ENCODE measurements at places on chromosomes 12 and 14.
A peak's percentile ranks its signal among the peaks of the same experiment; 100 is the strongest.

GRCh38 chr12:57744777-57745484, at the start of gene TSPAN31:
Gene TSPAN31 (plus strand): TSS chr12:57745039. CDS start chr12:57745155, 116 bp downstream.
- peak within 1 kb of the TSS; percentile 64 for H3K4me3 ChIP-seq
- peak; percentile 100 for DNase-seq
- peak within 1 kb of the TSS; percentile 89 for H3K27ac ChIP-seq
- H3K4me1 ChIP-seq, result peaks cover 19% of the 10 kb centered on the region
- H3K36me3 ChIP-seq, result peaks cover 44% of the 10 kb centered on the region
- peaks cover 34% of the 10 kb centered on the region for H3K27me3 ChIP-seq

- H3K36me3 ChIP-seq, result no peaks in the 10 kb centered on the region
- DNase-seq, result no peak
- peaks cover 15% of the 10 kb centered on the region for H3K4me1 ChIP-seq
- no peak overlapping the region for H3K4me3 ChIP-seq
- no peak overlapping the region for H3K27ac ChIP-seq
- H3K27me3 ChIP-seq, result no peaks in the 10 kb centered on the region
These were observed 294.4 kb downstream of the AKAP6 start for GRCh38 chr14:32623300-32624093.

- H3K4me3 ChIP-seq, result no peak overlapping the region
- H3K4me1 ChIP-seq, result peaks cover 16% of the 10 kb centered on the region
- no peaks in the 10 kb centered on the region for H3K36me3 ChIP-seq
These were observed 3.5 kb downstream of the AICDA start for GRCh38 chr12:8609061-8609570.

DNA sequence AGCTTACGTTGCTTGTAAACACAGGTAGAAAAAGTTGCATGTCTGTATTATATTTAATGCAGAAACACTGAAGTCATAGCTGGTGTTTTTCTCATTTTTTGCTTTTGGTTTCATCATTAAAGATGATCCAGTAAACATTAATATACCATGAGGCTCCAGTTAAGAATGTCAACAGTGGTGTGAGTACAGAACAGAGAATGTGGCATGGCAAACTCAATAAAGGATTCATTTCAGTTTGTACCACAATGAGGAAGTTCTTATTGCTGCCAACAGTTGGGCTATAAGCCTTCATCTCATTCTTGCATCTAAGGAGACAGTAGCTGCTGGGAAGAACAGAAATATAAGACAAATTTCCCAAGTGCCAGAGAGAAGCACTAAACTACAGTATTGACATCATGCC, 72.1 kb upstream of the ST8SIA1 start:
- H3K27me3 ChIP-seq, result no peaks in the 10 kb centered on the region
- no peak overlapping the region for H3K4me3 ChIP-seq
- H3K36me3 ChIP-seq, result no peaks in the 10 kb centered on the region
- no peak for DNase-seq

GRCh38 chr14:54002653-54003052, 46.0 kb upstream of the BMP4 start:
- H3K4me3 ChIP-seq, result no peak overlapping the region
- H3K36me3 ChIP-seq, result no peaks in the 10 kb centered on the region
- no peak overlapping the region for H3K27ac ChIP-seq

- no peaks in the 10 kb centered on the region for H3K27me3 ChIP-seq
- H3K27ac ChIP-seq, result no peak overlapping the region
- no peak for DNase-seq
These were observed 1.3 kb upstream of the EMP1 start for GRCh38 chr12:13195250-13195649.

GRCh38 chr12:32273712-32274111, 125.6 kb upstream of the FGD4 start:
- no peak for DNase-seq
- no peaks in the 10 kb centered on the region for H3K27me3 ChIP-seq
- no peaks in the 10 kb centered on the region for H3K36me3 ChIP-seq
- peaks cover 8% of the 10 kb centered on the region for H3K4me1 ChIP-seq
- no peak overlapping the region for H3K27ac ChIP-seq

DNA sequence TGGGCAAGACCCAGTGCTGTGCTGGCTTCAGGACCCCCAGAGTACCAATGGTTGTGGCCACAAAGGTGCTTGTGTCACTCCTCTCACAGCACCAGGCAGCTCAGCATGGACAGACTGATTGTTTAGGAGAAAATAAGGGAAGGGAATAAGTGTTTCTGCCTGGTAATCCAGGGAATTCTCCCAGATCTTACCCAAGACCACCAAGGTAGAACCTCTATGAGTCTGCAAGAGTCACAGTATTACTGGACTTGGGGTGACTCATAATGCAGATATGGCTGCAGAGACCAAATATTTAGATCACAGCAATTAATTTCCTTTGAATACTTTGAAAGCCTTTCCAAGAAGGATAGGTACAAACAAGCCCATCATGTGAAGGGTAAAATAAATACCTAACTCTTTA, 1178.3 kb upstream of the FLRT2 start:
- no peaks in the 10 kb centered on the region for H3K36me3 ChIP-seq
- no peak for DNase-seq
- H3K27me3 ChIP-seq, result no peaks in the 10 kb centered on the region
- H3K4me3 ChIP-seq, result no peak overlapping the region
- H3K4me1 ChIP-seq, result no peaks in the 10 kb centered on the region

DNA sequence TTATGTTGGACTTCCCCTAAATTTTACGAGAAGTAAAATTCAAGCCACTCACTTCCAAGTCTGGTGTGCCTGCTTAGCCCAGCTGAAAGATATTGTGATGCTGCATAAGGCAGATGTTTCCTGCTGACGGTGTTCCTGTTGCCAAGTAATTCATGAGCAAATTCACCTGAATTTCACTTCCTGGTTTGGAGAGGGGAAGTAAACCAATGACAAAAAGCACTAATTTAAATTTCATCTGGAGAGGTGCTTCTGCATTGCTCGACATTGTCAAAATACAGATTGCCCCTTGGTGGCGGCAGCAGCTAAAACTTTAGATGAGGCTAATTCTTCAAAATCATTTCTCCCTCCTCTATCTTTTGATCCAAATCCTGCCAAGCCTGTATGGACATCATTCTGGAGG, 281.1 kb downstream of the AACS start:
- H3K36me3 ChIP-seq, result no peaks in the 10 kb centered on the region
- H3K4me1 ChIP-seq, result no peaks in the 10 kb centered on the region
- DNase-seq, result no peak
- H3K4me3 ChIP-seq, result no peak overlapping the region
- no peak overlapping the region for H3K27ac ChIP-seq
- no peaks in the 10 kb centered on the region for H3K27me3 ChIP-seq

GRCh38 chr12:104596134-104596799, 139.5 kb downstream of the CHST11 start:
- no peak overlapping the region for H3K4me3 ChIP-seq
- H3K27ac ChIP-seq, result no peak overlapping the region
- H3K36me3 ChIP-seq, result no peaks in the 10 kb centered on the region
- H3K27me3 ChIP-seq, result no peaks in the 10 kb centered on the region

- no peaks in the 10 kb centered on the region for H3K4me1 ChIP-seq
- H3K36me3 ChIP-seq, result no peaks in the 10 kb centered on the region
- no peaks in the 10 kb centered on the region for H3K27me3 ChIP-seq
- no peak overlapping the region for H3K4me3 ChIP-seq
These were observed 1.7 kb upstream of the CHPT1 start for GRCh38 chr12:101695706-101696105.

Data from SJCRH30 (cell line).